Stimulated activated CD8-positive, alpha-beta memory T cell treated with anti-CD3 and anti-CD28 coated beads, Interleukin-4, amount 100 ng/mL, for 1 hour (primary cell): ENCODE measurements at places on chromosomes 7 and 10.

DNA sequence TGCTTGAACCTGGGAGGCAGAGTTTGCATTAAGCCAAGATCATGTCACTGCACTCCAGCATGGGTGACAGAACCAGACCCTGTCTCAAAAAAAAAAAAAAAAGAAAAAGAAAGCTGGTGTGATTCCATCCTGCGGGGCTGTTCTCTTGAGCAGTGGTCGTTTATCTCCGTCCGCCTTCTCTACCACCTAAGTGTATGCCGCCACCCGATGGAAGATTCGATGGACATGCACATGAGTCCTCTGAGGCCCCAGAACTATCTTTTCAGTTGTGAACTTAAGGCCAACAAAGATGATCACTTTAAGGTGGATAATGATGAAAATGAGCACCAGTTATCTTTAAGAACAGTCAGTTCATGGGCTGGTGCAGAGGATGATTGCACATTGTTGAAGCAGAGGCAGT, 65.7 kb downstream of the ABRAXAS2 start:
- DNase-seq: no peak

GRCh38 chr7:94276795-94277194, 117.9 kb upstream of the COL1A2 start:
- no peak for DNase-seq

GRCh38 chr7:107319724-107320228, 150.1 kb upstream of the GPR22 start:
- no peak for DNase-seq

GRCh38 chr10:87534173-87534858, 29.6 kb downstream of the MINPP1 start:
- DNase-seq: no peak
